ENCODE measurements at places on chromosomes 2 and 18.

DNA sequence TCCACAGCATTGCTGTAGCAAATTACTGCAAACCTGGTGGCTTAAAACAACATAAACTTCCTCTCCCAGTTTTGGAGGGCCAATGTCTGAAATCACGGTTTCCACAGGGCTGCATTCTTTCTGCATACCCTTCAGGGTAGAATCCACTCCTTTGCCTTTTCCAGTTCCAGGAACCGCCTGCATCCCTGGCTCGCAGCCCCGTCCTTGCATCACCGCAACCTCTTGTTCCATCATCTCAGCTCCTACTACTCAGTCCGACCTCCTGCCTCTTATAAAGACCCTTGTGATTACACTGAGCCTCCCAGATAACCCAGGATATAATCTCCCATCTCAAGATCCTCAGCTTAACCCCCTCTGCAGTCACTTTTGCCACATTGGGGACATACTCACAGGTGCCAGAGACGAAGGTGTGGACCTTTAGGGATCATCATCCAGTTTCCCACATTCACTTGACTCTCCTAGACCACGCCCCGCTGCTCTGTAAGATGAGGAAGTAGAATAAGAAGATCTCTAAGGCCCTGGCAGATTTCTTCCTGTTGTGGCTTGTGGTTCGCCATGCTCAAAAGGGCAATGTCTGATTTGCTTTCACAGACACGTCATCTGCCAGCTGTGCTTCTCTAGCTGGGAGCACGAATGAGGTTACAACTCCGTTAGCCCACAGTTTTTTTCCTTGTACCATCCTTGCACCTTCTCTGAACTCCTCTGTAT, 103.6 kb upstream of the AGAP1 start:
- DNase-seq = peak; percentile 29

GRCh38 chr2:209426432-209426831, 2.6 kb downstream of the MAP2 start:
- no peak for DNase-seq

DNA sequence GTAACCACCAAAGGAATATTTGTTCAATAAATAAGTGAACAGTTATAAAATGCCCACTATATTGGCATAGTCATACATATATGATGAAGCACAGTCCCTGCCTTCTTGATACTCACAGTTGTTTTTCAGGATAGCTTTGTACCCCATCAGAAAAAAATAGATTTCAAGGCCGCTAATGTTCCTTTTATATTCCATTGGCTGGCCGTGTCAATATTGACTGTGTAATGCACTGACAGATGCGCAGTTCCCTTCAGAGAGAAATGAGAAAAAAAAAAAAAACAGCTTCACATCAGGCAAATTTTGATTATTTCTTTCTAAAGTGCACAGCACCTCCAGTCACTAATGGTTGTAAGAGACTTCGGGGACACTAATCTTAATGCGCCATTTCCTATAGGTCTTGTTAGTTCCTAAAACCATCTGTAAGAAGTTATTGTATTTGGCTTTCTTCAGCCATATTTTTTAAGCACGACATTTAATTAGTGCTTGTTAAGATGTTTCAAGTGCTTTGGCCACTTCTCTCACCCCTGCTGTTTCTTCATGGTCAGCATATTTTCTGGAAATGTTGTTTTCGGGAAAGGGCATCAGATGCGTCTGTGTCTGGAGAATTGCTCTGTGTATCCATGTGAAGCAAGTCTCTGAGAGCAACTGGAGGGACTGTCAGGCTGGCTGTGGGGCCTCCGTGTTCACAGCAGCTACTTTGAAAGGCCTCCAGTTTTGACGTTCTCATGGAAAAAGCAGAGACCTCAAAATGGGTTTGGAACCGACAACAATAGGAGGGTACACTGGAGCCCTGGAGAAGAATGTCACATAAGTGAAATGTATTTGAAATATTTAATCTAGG, 378.3 kb downstream of the MTX2 start:
- DNase-seq = no peak

DNA sequence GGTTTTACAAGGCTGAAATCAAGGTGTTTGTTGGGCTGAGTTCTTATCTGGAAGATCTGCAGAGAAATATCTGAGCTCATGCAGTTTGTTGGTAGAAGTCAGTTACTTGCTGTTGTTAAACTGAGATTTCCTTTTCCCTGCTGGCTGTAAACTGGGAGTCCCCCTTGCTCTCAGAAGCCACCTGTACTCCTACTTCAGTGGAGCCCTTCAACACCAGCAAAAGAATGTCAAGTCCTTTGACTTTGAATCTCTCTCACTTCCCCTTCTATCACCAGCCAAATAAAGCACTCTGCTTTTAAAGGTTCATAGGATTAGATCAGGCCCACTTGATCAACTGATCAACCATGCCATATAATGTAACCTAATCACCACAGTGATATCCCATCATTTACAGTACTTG, 252.2 kb upstream of the CDH7 start:
- DNase-seq = no peak

GRCh38 chr2:9686061-9686460, 55.3 kb upstream of the YWHAQ start:
- no peak for DNase-seq

GRCh38 chr2:4900242-4900641, 791.9 kb upstream of the SOX11 start:
- no peak for DNase-seq

DNA sequence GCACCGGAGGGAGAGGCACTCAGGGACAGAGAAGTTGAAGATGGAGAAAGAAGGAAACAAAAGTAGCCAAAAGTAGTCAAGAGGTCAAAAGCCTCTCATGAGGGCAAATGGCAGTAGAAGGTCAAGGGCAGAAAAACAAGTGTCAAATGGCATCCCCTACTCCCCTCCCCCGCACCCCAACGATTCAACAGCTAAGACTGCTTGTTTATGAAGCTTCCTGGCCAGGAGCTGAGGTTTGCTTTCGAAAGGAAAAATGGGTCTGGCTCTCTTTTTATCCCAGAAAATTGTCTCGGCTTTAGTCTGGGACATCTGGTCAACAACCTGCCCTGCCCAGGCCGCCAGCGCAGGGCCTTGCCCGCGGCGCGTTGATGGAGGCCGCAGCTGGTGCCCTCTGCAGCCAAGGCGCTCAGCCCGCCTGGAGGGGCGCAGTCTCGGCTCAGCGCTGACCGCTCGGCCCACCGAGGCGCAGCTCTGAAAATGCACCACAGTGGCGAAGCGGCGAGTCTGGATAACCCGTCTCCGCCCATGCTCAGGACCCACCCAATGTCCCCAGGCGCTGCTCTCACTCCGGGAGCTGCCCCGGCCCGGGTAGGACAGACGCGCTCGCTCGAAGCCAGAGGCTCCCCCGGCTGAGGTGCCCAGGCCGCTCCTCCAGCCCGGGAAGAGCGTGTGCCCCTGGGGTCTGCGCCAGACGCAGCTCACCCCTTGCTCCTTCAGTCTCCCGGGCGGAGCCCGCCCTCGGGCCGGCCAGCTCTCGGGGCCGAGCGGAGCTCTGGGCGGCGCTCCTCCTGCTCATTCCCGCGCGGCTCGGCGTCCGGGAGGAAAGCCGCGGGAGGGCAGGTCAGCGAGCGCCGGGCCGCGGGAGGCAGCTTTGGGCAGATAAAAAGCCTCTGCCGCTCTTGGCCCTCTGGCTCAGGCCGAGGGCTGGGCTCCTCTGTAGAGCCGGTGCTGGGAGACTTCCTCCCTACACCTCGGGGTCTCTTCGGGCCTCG, 1.8 kb upstream of the TBR1 start:
- DNase-seq = peak; percentile 3

GRCh38 chr2:154911729-154912128, 213.2 kb downstream of the KCNJ3 start:
- DNase-seq = no peak

GRCh38 chr2:159140070-159140769, 146.3 kb downstream of the WDSUB1 start:
- no peak for DNase-seq

DNA sequence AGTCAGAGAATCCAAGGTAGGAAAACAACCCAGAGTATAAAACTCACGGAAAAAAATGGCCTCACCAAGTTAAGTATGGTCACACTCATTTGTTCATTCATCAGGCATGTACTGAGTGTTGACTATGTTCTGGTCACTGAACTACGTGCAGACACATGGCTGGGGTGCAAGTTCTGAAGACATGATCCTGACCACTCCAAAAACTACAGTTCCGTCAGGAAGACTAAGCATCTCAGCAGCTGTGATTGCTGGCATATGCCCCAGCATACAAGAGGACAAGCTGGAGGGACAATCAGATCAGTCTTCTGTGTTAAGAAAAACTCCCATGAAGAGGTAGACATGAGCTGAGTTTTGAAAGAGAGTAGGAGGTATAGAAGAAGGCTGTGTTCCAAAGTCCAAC, 72.8 kb downstream of the TCF4 start:
- no peak for DNase-seq

GRCh38 chr2:64804651-64805050, 150.9 kb upstream of the SERTAD2 start:
- DNase-seq = no peak

DNA sequence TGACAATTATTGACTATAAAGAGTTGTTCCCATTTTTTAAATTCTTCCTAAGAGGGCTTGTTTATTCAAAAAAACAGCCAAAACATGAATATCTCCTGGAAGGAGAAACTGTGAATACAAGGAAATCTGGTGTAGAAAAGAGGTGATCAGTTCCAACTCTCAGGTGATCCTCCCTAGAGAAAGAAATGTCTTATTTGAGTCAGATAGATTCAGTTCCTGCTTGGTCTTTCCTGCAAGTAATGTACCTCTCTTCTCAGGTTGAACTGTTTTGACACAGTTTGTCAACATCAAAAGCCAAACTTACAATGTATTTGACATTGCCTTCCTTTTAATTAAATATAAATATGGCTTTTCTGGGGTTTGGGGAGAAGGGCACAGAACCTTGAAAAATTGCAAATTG, 567.4 kb downstream of the ARHGAP15 start:
- no peak for DNase-seq

GRCh38 chr18:9992300-9992972, 78.6 kb downstream of the VAPA start:
- DNase-seq = no peak

GRCh38 chr18:77651441-77651840, 401.8 kb downstream of the GALR1 start:
- no peak for DNase-seq

DNA sequence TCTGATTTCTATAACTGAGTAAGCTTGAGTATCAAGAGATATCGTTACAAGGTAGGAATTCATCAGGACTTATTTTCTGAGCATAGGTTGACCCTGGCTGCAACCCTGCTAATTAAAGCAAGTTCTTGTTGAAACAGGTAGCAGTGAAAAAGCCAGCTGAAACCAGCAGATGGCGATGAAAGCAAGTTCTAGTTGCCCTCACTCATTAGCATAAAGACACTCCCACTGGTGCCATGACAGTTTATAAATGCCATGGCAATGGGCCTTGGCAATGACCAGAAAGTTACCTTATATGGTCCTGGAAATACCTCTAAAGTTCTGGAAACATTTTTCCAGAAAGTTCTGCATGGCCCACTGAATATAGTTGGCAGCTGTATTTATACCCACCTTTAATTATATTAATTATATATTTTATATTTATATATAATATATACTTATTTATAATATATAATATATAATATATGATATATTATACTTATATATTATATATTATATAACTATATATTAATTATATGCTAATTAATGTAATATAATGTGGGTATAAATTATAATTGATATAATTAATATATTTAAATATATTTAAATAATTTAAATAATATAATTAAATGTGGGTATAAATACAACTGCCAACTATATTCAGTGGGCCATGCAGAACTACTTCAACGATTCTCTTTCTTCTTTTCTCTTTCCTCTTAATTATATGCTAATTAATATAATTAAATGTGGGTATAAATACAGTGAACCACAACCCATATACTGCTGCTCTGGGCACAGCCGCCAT, 188.0 kb downstream of the CDH7 start:
- DNase-seq = no peak

- no peak for DNase-seq
Measured at GRCh38 chr18:36185157-36185556, 2.1 kb upstream of the MOCOS start.

DNA sequence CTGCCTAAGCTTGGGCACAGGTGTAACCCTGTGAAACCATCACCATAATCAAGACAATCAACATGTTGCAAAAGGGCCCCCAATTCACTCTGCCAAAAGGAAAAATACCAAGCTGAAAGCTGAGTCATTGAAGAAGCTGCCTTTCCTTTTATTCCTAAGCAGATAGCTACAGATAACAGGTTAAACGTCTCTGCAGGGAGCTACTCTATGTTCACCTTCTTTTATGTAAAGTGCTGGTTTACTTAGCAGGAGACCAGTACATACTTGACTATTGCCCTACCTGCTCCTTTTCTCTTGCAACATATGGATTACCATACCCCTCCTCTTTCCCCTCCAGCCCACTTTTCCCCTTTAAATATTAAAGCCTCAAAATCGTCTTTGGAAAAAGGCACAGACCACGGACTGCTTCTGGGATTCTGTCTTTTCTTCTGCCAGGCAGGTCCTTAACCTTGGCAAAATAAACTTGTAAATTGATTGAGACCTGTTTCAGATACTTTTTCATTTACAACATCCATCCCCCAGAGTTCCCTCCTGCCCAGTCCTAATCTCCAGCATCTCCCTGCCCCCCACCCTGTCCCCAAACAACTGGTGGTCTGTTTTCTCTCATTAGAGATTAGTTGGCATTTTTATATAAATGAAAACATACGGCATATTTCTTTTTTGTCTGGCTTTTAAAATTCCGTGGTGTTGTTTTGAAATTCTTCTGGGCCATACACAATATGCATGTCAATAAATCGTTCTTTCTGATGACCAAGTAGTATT, 37.8 kb upstream of the LDLRAD4 start:
- no peak for DNase-seq

- DNase-seq = no peak
Measured at GRCh38 chr2:237177052-237177451, 91.4 kb downstream of the COPS8 start.

DNA sequence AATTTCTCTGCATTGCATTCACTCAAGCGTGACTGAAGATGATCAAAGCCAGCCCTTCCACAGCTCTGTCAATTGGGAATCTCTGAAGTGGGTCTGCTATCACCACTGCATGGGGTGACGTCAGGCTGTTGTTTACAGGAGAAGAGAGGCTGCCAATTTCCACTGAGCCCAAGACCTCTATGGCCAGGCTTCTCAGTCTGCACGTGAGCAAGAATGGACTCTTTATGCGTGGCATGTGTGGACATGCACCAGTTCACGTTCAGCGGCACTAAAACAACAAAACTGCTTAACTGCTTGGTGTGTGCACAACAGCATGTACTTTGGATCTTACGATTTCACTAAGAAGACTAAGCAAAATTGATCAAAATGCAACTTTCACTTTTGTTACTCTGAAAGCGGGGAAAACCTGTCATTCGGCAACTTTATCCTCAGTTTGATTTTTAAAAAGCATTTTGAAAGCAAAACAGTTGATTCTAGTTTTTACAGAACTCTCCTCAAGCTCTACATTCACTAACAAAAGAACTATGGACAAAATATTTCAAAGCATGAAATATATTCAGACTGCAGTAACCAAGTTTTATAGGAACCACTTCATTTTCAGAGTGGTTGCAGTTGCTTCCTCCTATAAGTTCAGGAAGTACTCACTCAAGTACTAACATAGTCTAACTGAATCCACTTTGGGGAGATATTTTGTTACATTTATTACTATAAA, 77.0 kb upstream of the SERTAD2 start:
- DNase-seq = peak; percentile 21

GRCh38 chr2:137937246-137937645, 27.0 kb upstream of the HNMT start:
- no peak for DNase-seq
